ENCODE measurements at places on chromosomes 3 and 15.

- DNase-seq, result no peak
Measured at GRCh38 chr3:12841970-12842328, 584 bp upstream of the RPL32 start.

DNA sequence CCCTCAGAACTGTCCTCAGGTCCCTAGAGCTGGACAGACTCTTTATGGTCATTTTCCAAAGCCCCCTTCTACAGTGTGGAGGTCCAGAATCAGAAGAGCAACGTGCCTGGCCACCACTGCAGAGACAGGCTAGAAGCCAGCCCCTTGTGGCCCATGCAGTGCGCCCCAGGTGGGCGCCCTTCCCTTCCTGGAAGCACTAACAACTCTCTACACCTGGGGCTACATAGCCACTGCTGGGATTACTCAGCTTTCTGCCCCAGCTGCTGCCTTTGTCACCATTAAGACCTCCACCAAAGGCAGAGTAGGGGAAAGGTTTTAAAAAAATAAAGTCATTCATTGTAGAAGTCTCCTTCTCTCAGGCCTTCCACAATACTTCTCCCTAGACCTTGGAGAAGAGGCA lies 2.3 kb downstream of the RASGRP1 start:
- no peak for DNase-seq

GRCh38 chr3:107855710-107856109 lies 235.1 kb downstream of the CD47 start:
- no peak for DNase-seq

DNA sequence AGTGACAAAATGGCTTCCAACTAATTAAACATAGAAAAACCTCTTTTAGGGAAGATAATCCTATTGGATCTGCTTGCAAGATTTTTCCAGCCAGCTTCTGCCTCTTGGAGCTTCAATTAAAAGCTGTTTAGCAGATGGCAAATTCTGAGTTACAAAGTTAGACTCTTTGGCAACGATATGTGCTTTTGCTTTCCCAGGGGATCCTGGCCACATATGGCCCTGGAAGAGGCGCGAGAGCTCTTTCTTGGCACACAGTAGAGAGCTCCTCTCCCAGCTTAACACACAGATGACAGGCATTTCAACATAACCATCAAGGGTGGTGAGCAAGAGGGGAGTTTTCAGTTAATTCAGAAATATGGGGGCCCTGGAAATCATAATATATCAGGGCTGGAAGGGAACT lies 41.6 kb upstream of the GALNT15 start:
- DNase-seq, result no peak

- no peak for DNase-seq
Measured at GRCh38 chr3:57151021-57151449, 14.1 kb downstream of the IL17RD start.

GRCh38 chr15:100893261-100893963 lies 13.8 kb downstream of the ALDH1A3 start:
- no peak for DNase-seq

GRCh38 chr3:57848177-57848738 lies 92.1 kb downstream of the SLMAP start:
- DNase-seq, result no peak

DNA sequence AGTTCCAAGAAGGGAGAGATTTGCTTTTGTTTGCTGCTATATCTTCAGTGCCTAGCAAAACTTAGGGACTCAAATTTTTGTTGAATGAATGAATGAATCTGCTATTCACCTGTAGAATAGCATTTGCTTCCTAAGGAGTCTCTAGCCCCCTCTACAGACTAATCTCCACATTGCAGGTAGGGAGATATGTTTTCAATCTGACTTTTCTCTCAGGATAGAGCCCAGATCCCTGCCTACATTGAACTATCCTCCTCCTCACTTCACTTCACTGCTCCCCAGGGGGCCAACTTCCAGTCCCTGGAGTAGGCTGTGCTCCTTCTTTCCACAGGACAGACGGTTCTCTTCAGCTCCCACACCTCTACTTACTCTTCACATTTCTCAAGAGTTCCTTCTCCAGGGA lies 81.9 kb upstream of the PTX3 start:
- DNase-seq, result no peak

GRCh38 chr3:14274612-14274936 lies 96.0 kb downstream of the LSM3 start:
- no peak for DNase-seq

- no peak for DNase-seq
Measured at GRCh38 chr3:156513619-156514018, 41.3 kb downstream of the SSR3 start.

DNA sequence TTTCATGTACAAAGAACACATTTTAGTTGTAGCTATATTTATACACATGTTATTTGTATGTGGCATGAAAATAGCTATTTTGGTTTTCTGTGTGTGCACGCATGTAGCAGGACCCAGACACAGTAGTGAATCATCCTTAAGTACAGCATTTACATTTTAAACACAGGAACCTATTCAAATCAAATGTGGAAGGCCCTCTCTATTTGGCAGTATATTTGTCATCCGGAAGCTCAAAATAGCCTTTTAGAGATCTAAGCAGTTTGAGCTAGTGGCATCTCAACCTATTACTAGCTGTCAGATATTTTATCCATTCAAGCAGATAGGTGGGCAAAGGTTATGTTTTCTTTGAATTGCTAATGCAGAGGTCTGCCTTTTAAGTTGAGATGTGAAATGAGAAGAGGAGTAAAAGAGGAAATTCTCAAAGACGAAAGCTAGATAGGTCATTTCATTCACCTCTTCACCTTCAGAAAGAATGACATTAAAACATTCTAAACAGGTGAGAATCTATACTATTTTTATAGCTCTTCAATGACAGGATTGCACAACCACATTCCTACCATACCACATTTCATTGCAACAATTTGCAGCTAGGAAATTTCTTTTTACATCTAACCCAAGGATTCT lies 46.3 kb upstream of the TIPARP start:
- no peak for DNase-seq

DNA sequence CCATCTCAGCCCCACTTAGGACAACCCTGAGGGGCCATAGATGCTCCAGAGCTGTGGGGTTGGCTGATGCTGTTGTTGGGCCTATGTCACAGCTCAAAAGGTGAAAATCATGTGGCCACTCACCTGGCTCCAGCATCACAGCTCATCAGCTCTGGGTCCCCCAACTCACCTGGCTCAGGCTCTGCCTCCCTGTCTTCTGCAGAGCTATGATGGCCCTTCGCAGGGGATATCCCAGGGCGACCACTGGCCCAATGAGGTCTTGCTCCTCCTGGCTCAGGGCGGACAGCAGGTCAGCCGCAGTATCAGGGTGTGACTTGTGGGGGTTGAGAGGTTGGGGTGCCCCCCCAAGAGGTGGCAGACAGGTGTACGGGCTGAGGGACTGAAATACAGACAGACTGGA lies 15.7 kb downstream of the UBAP1L start:
- DNase-seq, result no peak

GRCh38 chr3:12544652-12545472 lies 437 bp downstream of the MKRN2OS start:
- DNase-seq, result no peak

GRCh38 chr3:55658690-55659562 lies 171.8 kb upstream of the WNT5A start:
- DNase-seq, result no peak

- no peak for DNase-seq
Measured at GRCh38 chr15:26166429-26166828, 303.3 kb upstream of the ATP10A start.

DNA sequence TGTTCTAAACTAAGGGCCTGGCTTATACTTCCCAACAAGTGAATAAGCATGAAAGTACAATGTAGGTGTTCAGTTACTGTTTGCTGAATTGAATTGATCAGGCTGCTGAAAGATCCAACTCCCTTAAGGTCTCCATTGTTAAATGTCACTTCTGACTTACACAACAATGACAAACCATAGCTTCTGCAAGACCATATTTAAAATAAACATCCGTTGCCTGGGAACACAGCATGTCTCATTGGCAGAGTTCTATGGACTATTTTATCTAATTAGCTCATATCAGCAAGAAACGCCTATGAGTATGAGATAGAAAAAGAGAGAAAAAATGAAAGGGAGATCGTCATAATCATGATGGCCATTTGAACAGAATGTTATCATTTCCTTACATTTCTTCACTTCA lies 605.4 kb downstream of the FGF12 start:
- no peak for DNase-seq

DNA sequence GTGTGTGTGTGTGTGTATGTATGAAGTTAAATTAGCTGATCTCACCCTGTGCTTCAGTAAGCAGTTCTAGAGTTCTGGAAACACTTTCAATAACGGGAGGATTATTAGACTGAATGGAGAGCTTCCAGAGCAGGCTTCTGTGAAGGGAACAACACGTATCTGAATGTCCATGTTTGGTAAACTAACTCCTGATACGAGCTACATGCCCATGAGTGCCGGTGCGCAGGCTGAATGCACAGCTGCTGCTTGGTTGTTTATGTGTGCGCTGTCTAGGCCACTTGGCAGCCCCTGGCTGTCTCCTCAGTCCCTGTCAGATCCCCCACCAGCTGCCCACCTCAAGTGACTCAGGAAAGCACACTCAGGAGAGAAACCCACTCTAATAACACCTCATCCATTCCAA lies 137.0 kb downstream of the EPHB1 start:
- no peak for DNase-seq

DNA sequence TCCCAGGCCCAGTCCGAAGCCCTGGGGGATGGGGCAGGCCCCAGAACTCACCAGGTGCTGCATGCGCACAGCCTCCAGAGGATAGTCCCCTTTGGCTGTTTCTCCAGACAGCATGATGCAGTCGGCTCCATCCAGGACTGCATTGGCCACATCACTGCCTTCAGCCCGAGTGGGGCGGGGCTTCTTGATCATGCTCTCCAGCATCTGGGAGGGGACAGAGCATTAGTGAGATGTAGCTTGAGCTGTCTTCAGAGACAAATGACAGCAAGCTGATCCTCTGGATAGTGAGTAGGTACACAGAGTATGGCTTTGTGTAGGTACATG lies 9.1 kb upstream of the GRAMD2A start:
- DNase-seq, result no peak

- DNase-seq, result no peak
Measured at GRCh38 chr15:88636050-88636449, 2.8 kb upstream of the ISG20 start.

- no peak for DNase-seq
Measured at GRCh38 chr3:159798951-159799350, 189.7 kb upstream of the IL12A start.

DNA sequence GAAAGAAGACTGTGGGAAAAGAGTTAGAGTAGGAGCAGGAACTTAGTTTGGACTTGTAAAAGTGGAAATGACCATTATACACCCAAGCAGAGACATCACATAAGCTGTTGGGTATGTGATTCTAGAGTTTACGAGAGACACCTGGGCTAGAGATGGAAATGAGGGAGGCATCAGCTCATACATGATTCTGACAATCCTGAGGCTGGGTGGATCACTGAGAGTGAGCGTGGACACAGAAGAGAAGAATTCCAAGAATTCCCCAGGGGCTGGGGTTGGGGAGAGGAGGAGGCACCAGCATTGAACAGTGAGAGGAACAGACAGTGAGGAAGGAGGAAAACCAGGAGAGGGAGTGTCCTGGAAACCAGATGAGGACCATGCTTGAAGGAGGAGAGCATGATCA lies 113.5 kb downstream of the KCNAB1 start:
- no peak for DNase-seq

- DNase-seq, result no peak
Measured at GRCh38 chr3:13172644-13173013, 99.4 kb upstream of the IQSEC1 start.

- no peak for DNase-seq
Measured at GRCh38 chr3:53773611-53774368, 72.4 kb downstream of the CHDH start.

GRCh38 chr3:161035711-161036110 lies 69.4 kb downstream of the B3GALNT1 start:
- DNase-seq, result no peak

GRCh38 chr15:27725731-27726130 lies 373.4 kb downstream of the OCA2 start:
- DNase-seq, result no peak

- DNase-seq, result no peak
Measured at GRCh38 chr15:73341886-73342600, 26.7 kb downstream of the HCN4 start.

- DNase-seq, result peak; percentile 76
Measured at GRCh38 chr3:179949412-179949811, 87.3 kb downstream of the PEX5L start.

- no peak for DNase-seq
Measured at GRCh38 chr15:66089049-66089448, 164.5 kb downstream of the MEGF11 start.

DNA sequence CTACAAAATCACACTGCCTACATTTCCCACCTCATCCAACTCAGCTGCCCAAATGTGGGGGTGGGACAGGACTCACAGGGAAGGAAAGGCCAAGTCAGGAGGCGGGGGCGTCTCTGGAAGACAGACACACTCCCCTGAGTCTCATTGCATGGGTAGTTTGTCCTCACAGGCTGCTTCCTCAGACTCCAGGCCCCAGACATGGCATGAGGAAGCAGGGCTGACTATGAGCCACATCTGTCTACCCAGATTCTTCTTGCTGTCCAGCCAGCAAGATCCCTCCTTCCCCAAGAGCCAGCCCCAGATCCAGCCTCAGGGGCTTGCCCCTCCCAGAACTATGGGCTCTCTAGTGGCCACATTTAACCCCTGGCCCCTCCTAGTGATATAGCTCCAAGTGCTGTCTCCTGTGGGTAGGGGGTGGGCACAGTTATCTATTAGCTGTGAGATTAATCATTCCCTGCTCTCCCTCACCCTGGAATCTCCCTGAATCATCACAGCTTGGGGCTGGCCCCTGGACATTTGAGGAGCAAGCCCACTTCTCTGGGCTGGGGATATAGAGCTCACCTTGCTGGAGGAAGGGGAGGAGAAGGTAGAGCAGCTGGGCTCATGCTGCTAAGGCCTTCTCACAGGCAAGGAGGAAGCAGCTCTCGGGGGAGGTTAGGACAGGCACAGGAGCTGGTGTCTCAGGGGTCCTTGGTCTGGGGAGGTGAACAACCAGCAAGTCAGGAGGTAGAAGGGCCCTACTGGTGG lies 2.1 kb upstream of the CCDC33 start:
- DNase-seq, result no peak

GRCh38 chr3:38268087-38268486 lies 2.5 kb downstream of the SLC22A13 start:
- no peak for DNase-seq

- DNase-seq, result peak; percentile 85
Measured at GRCh38 chr3:126357295-126358037, at the start of gene KLF15. Gene KLF15 (minus strand): TSS chr3:126357408. CDS start chr3:126352922, 4,486 bp downstream.

- DNase-seq, result no peak
Measured at GRCh38 chr3:48180531-48181253, 7.5 kb downstream of the CDC25A start.

- peak; percentile 61 for DNase-seq
Measured at GRCh38 chr3:102225407-102226132, 209.2 kb upstream of the ZPLD1 start.

Measured in renal pelvis (tissue), 12 donors.